ENCODE measurements at places on chromosomes 2 and 18. TPM values are rescaled to one million over a fixed set of nuclear protein-coding genes. Genes with fewer than 3 reads are reported as not detected.

Gene MYL1
- total RNA-seq: not detected

- no peak for DNase-seq
Measured at GRCh38 chr18:62741118-62741566, 25.8 kb downstream of the PHLPP1 start.

Gene LHCGR
- total RNA-seq: not detected

Gene RALB
- total RNA-seq: 72.1 TPM

- no peak for DNase-seq
Measured at GRCh38 chr18:9709304-9709877, 1.3 kb downstream of the RAB31 start.

Gene FNDC4
- total RNA-seq: not detected

Gene TMEM237
- 18.8 TPM for total RNA-seq

Gene PLGLB2
- total RNA-seq: 1.8 TPM

Gene FOXI3
- not detected for total RNA-seq

- DNase-seq: no peak
Measured at GRCh38 chr2:219268294-219268693, 10.9 kb upstream of the DNAJB2 start.

DNA sequence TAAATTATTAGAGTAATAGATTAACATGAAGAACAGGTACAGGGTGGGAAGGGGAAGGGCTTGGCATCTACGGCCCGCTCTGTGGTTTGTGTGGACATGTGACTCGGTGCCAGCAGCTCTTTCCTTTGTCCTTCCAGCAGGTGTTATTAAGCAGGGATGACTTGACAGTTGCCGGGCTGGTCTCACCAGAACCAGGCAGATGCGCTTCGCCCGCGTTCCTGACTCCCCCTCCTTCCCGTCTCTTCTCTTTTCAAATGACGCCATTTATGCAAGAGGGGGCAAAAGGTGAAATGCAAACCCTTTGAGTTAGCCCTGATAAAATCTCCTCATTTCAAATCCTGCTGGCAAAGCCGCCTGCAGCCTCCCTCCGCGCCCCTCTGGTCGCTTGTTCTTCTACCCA, 38.9 kb upstream of the MGAT4A start:
- peak; percentile 74 for DNase-seq

DNA sequence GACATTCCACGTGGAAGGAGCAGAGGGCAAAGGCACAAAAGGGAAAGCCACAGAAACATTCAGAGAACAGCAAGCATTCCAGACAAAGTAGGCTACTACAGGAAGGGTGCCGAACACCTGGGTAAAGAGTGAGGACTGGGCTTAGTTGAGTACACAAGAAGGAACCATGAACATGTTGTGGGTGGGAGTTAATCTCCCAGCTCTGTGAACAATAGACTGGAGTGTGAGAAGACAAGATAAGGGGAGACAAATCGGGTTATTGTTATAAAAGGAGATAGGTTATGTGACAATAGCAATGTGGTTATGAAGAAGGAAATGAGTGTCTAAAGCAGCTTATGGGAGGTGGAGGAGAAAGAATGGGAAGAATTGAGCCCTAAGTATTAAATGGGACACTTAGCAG, 70.0 kb downstream of the DPP4 start:
- no peak for DNase-seq

GRCh38 chr2:236284208-236284607, 20.0 kb upstream of the ASB18 start:
- DNase-seq: no peak

GRCh38 chr2:48345176-48345575, 184.8 kb upstream of the STON1 start:
- DNase-seq: no peak

Gene HNMT
- not detected for total RNA-seq

DNA sequence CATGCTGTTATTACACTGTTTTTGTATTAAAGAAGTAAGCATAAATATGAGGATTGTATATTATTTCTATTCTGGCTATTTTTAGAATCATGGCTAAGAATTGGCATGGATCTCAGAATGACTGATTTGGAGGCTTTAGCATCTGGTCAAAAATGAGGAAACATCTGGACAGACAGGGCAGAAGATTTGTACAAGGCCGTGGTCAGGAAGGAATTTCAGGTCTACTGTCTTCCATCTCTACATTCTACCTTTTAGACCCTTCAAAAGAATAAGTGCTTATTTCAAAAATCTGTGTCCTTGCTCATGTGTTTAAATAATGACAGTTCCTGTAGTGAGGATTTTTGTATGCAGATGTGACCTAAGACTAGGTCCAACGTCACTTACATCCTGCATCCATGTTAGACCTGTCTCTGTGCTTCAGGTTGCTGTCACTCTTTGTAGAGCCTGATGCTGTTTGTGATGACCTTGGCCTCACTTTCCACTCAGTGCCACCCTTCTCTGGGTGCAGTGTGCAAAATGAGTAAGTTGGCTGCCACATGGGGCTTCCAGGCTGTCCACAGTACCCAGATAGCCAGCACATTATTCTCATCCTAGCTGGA, 54.7 kb upstream of the B3GNT2 start:
- DNase-seq: no peak

Gene TNFRSF11A
- total RNA-seq: 16.4 TPM

Gene ZSWIM2
- total RNA-seq: not detected

Gene RTP5
- 0.07 TPM for total RNA-seq

- peak; percentile 76 for DNase-seq
Measured at GRCh38 chr2:224938651-224939182, 103.6 kb downstream of the DOCK10 start.

- DNase-seq: no peak
Measured at GRCh38 chr2:4873876-4874593, 818.1 kb upstream of the SOX11 start.
